Calu3 (cell line): ENCODE measurements at places on chromosomes 1 and 21. TPM values are rescaled to one million over a fixed set of nuclear protein-coding genes. Genes with fewer than 3 reads are reported as not detected.
A peak's percentile ranks its signal among the peaks of the same experiment; 100 is the strongest.

Gene APCS
- total RNA-seq = 0.66 TPM in 1 of 2 replicates, not detected in the other

DNA sequence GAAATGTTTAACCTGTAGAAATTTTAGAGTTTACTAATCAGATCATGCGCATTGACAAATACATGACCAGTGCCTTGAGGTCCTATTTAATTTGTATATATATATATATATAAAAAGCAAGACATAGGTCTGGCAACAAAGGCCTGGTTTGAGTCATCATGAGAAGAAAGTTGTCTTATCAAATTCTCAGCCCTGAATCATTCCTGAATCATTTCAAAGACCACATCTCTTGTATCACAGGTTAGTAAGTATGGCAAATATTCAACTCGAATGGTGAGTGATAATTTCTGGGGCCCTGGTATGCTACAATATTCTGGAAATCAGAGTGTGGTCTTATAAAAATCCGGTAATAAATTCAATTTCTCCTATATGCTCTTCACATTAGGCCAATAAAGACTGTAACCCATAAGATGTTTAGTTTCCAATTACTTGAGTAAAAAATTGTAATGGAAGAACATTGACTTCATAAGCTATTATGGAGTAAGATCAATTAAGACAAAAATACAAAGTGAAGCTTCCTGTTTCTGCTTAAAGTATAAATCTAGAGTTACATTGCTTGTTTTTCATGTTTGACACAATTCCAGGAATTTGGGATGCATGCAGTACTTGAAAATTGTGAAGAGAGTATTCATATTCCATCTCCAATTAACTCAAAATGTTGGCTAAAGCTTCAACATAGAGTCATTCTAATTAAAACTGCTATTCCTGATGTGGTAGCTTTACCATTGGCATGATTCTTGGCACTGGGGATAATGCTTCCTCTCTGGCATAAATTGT, 309.4 kb downstream of the BRINP3 start:
- peak; percentile 8 for DNase-seq

DNA sequence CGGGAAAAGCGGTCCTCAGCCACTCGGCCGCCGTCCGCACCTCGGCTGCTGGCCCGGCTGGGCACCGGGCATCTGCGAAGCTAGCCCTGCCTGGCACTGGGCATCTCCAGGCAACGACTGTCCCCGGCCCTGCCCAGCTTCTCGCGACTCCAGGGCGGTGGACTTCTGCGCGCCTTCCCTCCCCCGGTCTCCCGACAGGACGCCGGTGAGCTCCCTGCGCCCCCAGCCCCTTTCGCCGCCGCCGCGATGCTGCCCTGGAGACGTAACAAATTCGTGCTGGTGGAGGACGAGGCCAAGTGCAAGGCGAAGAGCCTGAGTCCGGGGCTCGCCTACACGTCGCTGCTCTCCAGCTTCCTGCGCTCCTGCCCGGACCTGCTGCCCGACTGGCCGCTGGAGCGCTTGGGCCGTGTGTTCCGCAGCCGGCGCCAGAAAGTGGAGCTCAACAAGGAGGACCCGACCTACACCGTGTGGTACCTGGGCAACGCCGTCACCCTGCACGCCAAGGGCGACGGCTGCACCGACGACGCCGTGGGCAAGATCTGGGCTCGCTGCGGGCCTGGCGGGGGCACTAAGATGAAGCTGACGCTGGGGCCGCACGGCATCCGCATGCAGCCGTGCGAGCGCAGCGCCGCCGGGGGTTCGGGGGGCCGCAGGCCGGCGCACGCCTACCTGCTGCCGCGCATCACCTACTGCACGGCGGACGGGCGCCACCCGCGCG, 514 bp downstream of the FAM43B start:
- DNase-seq = no peak

DNA sequence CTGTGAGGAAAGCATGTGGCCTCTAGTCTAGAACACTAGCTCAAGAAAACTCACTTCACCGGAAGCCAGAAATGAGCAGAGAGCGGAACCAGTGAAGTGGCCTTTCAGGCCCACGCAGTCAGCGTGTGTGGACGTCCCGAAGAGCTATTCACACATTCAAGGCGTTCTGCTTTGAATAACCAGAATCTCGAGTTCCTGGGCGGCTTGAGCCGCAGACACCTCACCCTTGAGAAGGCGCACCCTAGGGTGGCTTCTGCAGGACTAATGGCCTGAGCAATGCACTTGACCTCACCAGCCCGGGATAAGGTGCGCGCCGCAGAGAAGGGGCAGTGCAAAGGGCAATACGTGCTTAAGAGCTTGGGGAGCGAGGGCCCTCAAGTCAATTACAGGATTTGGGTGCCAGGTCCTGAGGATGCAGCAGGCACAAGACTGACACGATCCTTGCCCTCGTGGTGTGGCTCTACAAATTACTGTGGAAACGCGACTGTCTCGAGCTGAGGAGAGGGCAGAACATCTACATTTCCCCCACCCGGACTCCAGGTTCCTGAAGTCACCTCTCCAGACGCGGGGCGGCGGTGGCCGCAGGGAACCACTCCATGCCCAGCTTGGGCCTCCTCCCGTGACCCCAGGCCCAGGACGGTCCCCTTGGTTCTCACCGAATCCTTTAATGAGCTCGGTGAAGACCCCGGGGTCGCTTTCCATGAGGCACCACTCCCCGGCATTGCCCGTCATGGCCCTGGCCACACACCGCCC, 455 bp downstream of the UCHL5 start:
- peak; percentile 44 for DNase-seq

GRCh38 chr1:203271962-203272632, 33.2 kb upstream of the BTG2 start:
- no peak for DNase-seq

- no peak for DNase-seq
Observed at GRCh38 chr1:25437672-25438071, 7.0 kb downstream of the MACO1 start.

- DNase-seq = no peak
Observed at GRCh38 chr1:37153116-37154100, 119.1 kb upstream of the GRIK3 start.

Gene S100A7
- total RNA-seq = not detected in 2 replicates

DNA sequence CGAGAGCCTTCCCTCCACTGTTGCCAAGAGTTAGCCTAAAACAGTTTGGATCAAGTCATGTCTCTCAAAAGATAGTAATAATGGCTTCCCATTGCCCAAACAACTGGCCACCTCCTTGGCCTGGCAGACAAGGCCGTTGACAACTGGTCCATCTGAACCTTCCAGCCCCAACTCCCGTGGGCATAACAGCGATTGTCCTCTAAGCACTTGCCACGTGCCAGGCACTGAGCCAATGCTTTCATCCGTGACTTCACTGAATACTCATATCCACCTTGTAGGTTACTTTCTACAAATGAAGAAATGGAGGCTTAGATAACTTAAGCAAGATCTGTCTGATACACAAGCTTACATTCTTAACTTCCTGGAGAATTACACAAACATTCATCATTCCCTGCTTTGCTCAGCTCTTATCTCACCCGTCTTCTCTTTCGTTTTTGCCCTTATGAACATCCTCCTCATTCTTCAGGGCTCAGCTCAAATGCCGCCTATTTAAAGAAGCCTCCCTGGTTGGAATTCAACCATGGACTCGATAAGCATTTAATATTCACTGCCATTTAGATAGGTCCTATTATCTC, 106.4 kb downstream of the KCND3 start:
- no peak for DNase-seq

DNA sequence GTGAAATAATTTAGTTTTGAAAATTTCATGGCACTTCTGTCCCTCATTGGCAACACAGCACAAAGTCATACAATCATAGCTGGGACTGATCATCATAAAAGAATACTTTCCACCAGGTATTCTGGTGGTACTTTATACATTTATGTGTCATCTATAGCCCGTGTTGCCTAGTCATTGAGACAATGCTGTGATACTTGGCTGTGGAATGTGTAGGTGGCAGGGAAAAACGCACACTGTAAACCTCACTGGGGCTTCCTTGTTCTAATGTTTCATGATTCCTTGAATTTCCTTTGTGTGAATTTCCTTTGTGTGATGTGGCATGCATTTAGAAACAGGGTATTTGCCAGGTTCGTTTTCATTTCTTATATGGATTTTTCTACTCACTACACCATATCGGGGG, 118.3 kb downstream of the FMN2 start:
- no peak for DNase-seq

GRCh38 chr1:106908689-106909088, 147.8 kb upstream of the PRMT6 start:
- DNase-seq = no peak
